ENCODE measurements at places on chromosomes 4 and X.

GRCh38 chr4:182917182-182918043, at the start of gene DCTD:
Gene DCTD, minus strand, starts transcription at chr4:182917386. Its CDS starts 1,818 bp downstream, at chr4:182915568.
- DNase-seq = peak; percentile 70

- DNase-seq = no peak
Measured at GRCh38 chr4:155071962-155072361, 136.5 kb upstream of the NPY2R start.

- peak; percentile 14 for DNase-seq
Measured at GRCh38 chrX:133415276-133416105, at the start of gene GPC4. Gene GPC4, minus strand, starts transcription at chrX:133415489. Its CDS starts 524 bp downstream, at chrX:133414965.

GRCh38 chr4:36420111-36420679, 138.8 kb downstream of the DTHD1 start:
- DNase-seq = no peak

- DNase-seq = no peak
Measured at GRCh38 chr4:166996216-166996615, 238.1 kb downstream of the SPOCK3 start.

DNA sequence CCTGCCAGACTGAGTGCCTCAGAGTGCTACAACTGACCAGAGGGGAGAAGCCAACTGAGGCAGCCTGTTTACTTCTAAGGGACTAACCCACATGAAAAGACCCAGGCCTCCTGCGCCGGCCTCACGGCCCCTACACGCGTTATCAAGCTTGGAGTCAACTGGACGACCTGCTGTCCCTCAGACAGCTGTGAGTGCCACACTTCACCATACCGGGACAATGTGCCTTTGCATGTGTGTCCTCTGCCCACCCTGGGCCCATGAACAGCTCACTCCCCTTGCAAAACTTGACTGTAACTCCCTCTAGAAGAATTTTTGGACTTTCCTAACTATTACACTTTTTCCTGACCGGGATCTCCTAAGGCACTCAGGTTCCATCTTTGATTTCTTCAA, 1.8 kb downstream of the NOP14 start:
- DNase-seq = no peak

DNA sequence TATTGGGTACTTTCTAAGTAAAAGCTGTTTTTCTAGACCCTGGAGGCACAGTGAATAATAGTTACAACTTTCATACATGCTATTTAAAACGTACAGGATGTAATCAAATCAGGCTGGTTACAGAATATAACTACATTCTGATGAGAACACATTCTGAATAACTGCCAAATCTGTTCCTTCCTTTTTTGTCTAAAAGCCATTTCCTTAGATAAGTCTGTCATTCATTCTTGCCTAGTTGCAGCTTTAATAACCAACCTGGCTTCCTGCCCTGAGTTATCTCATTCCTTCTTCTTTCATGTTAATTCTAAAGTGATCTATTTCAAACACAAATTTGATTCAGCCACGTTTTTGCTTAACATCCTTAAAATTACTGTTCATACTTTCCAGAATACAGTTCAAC, 189.7 kb upstream of the ITM2A start:
- no peak for DNase-seq

DNA sequence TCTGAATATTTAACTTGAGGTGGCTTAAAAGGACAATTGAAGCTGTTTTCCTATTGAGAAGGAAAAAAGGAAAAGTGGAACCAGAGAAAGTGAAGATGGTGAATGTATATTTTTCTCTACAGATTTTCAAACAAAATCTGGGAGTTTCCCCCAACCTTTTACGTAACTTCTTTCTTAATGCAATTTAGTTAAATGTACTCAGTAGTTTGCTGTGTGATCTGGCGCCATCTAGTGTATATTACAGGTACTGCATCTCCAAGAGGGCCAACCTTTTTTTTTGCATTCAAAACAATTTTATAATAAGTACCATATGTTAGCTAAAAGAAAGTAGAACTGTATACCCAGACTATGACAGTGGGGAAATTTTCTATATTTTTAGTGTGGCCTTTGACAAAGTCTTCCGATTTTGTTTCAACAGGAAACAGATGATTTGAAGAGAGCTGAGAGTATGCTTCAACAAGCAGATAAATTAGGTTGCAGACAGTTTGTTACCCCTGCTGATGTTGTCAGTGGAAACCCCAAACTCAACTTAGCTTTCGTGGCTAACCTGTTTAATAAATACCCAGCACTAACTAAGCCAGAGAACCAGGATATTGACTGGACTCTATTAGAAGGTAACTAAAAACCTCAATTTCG, 82.0 kb downstream of the PLS3 start:
- DNase-seq = peak; percentile 67

GRCh38 chr4:25060241-25060962, 29.7 kb upstream of the LGI2 start:
- no peak for DNase-seq

DNA sequence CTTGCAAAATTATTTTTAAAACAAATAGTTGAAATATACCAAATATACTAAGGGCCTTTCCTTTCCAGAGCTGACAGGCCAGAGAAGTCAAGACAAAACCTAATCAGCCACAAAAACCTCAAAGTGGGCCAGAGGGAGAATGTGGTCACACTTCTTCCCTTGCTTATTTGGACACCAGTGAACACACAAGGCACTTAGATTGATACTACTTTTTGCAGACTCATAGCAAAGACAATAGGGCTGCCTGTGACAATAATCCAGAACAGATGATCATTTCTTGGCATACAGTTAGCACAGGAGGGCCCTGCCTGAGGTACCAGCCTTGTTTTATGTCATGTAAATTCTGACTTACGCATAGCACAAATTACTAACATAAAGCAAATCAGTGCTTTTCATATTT, 215.7 kb upstream of the NEIL3 start:
- no peak for DNase-seq

DNA sequence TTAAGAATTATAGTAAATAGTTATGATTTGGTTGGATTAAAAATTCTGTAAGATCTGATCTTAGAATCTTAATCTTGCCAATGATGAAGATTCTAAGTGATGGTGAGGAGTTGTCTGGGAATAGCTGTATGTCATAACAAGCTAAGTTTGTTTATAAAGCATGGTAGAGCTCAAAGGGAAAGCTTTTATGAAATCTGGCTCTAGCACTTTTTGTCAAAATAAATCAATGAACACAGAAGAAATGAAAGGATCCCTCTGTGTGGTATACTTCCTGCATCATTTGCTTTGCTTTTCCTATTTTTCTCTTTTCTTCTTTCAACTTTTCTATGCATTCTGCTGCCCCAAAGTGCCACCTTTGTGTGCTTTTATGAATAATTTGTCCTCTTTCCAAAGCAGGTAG, 193.5 kb upstream of the FAT1 start:
- DNase-seq = no peak

DNA sequence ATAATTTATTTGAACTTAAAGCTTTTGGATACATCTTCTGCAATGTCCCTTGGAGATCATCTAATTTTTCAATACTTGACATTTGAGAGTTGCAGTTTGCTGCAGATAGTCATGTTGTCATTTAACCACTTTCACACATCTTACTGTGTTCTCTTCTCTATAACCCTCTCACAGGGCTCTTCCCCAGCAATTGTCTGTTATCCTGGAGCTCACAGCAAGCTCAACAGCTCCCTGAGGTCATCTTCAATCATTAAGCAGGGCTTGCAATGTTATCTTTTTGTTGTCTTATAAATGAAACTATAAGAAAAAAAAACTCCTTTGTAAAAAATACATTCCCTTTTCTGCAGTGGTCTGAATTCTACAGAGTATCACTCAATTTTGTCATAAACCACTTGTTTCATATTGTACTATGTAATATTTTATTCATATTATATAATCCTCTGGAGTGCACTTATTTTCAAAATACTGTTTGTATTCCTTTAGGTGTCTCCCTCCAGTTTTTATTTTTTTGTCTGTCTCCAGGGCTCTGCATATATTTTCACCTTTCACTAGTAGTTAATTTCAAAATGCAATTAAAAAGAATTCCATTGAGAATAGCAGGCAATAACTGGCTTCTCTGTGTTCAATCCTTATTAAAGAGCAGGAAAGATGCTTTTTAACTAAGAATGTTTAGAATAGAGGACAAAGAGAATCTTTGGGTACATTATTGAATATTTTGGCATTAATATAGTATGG, 106.3 kb upstream of the ARSJ start:
- no peak for DNase-seq

GRCh38 chr4:24871210-24871609, 41.6 kb downstream of the CCDC149 start:
- DNase-seq = no peak

- DNase-seq = peak; percentile 34
Measured at GRCh38 chrX:151896734-151897474, 15.8 kb upstream of the MAGEA4 start.

DNA sequence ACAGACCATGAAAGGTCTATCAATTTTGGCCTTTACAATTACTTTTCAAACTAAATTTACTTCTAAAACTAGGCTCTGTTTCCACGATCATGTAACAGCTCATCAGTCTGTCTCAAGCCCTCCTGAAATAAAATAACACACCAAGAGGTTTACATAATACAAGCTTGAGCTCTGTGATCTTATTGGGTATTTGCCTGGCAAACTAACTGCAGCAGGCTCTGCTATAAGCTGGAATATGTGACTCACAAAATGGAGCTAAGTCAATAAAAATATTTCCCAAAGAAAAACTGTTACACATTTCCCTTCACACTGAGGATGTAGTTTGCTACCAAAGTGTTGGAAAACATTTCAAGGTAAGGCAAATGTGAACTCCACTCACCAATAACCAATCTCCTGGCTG, 94.7 kb upstream of the GPM6B start:
- DNase-seq = peak; percentile 75

GRCh38 chr4:159855731-159856130, 752.9 kb downstream of the RAPGEF2 start:
- DNase-seq = no peak

GRCh38 chr4:80206111-80206510, 8.8 kb downstream of the PRDM8 start:
- no peak for DNase-seq

- peak; percentile 24 for DNase-seq
Measured at GRCh38 chrX:97026406-97026805, 142.7 kb downstream of the RPA4 start.

- no peak for DNase-seq
Measured at GRCh38 chrX:103483720-103484119, 35.6 kb downstream of the RAB40A start.

- no peak for DNase-seq
Measured at GRCh38 chr4:84495794-84496261, 3.3 kb downstream of the NKX6-1 start.

DNA sequence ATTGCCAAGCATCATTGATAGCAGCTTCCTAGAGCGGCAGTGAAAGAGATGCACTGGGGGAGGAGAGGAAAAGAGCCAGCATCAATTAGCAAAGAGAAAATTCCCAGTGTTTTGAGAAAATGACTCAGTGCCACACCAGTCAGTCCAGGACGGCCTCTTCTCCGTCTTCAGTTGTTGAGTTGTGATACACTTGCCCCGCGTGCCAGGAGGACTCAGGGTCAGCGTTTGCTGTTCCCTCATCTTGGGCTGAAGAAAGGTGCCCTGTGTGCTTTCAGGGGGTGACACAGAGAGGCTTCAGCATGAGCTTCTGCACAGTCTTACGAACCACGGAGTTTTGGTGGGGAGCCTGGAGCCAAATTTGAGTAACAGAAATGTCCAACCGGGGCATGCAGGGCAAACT, 82.3 kb downstream of the GPR143 start:
- no peak for DNase-seq

DNA sequence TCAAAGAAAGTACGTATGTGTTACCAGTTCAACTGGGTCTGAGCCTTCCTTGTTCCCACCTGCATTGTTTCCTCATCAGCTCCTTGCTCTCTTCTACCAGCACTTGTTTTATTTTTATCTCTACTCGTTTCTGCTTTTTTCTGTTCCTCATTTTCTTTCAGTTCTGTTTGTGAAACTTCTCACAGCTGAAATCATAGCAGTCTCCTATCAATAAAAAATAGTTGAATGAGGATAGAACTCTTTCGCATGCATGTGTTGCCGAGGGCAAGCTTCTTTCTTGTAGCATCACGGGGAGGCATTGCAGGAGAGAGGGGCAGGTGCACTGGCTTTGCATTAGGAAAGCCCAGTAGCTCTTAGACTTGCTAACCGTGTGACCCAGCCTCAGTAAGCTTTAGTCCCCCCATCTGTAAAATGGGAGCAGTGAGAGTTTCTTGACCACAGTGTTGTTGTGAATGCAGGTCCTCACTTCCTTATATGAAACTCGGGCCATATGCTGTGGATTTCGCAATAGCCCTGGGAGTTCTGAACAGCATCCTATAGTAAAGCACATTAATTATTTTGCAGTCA, 24.7 kb downstream of the OFD1 start:
- DNase-seq = no peak

GRCh38 chr4:79083406-79084010, 144.3 kb upstream of the PAQR3 start:
- no peak for DNase-seq

GRCh38 chr4:155005395-155006090, 202.9 kb upstream of the NPY2R start:
- peak; percentile 57 for DNase-seq

GRCh38 chrX:20067709-20068561, 48.8 kb downstream of the MAP7D2 start:
- peak; percentile 90 for DNase-seq

- DNase-seq = peak; percentile 77
Measured at GRCh38 chr4:137156054-137156453, 376.2 kb downstream of the PCDH18 start.

- DNase-seq = no peak
Measured at GRCh38 chrX:146264763-146265375, 447.2 kb downstream of the SLITRK2 start.

- DNase-seq = no peak
Measured at GRCh38 chr4:129322920-129323319, 227.0 kb downstream of the C4orf33 start.

DNA sequence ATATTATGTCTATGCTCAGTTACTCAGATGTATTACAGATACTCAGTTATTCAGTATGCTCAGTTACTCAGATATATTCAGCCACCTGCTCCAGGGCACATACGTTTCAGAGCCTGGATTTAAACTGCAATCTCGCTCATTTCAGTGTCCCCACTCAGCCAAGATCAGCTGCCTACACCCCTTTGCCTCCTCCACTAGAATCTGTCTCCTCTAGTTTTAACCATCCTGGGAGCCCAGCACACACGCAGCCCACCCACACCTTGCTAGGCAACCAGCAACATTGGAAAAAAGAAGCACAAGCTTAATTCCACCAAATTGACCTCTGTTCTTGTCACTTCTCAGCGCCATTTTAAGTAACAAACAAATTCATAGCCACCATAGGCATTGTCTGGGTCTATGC, 246.2 kb downstream of the QDPR start:
- no peak for DNase-seq

DNA sequence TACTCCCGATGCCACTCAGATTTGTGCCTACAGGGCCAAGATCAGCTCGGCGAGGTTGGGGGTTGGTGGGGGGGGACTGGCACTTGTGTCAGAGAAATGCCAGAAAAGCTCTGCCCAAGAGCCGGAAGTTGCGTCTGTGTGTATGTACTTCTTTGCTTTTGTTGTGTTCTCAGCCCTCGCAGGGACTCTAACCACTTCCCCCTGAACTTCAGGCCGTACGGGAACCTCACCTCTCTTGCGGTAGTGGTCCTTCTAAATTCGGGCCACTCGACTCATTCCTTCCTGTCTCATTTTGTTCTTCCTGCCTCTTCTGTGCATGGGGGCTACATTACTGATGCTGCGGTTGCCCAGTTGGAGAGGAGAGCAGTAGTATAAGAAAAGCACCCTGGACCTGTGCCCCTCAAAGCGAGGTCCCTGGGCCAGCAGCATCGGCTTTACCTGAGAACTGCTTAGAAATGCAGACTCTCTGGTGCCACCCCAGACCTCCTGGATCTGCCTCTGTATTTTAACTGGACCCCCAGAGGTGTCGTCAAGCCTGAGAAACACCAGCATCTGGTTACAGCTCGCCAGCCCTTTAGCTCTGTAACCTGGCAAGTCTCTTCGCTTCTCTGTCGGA, 146.3 kb upstream of the RPS6KA3 start:
- no peak for DNase-seq
